ENCODE measurements at places on chromosomes 3 and 15.

DNA sequence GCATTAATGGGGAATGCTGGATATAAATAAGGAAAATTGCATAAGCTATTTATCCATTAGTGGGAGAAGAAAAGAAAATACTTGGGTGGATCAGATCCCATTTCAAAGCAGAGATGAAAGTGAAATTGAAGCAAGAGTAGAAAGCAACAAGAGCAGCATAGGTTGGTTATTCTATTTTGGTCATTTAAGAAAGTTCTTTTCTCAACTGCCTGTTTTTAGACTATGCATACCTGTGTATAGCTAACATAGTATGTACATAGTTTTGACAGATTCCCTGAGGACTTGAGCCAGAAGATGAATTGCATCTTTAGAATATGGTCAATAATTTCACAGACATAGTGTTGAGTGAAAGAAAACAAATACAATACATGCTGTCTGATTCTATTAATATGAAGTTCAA lies 29.0 kb upstream of the DENND4A start:
- no peak for DNase-seq

DNA sequence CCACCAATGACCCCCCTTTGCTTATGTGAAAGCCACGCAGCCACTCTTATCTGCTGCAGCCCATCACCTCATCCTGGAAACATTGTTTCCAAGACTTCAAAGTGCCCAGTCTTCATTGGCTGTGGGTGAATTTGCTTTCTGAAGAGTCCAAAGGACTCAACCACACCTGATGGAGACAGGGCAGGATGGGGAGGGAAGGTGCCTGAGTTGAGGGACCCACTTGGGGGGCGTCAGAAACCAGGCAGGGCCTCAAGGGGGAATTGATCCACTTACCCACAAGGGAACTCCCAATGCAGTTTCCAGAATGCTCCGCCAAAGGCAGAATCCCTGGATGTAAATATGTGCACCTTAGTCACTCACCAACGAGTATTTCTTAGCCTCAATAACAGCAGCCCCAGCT lies 147.9 kb upstream of the ATP2B2 start:
- no peak for DNase-seq

DNA sequence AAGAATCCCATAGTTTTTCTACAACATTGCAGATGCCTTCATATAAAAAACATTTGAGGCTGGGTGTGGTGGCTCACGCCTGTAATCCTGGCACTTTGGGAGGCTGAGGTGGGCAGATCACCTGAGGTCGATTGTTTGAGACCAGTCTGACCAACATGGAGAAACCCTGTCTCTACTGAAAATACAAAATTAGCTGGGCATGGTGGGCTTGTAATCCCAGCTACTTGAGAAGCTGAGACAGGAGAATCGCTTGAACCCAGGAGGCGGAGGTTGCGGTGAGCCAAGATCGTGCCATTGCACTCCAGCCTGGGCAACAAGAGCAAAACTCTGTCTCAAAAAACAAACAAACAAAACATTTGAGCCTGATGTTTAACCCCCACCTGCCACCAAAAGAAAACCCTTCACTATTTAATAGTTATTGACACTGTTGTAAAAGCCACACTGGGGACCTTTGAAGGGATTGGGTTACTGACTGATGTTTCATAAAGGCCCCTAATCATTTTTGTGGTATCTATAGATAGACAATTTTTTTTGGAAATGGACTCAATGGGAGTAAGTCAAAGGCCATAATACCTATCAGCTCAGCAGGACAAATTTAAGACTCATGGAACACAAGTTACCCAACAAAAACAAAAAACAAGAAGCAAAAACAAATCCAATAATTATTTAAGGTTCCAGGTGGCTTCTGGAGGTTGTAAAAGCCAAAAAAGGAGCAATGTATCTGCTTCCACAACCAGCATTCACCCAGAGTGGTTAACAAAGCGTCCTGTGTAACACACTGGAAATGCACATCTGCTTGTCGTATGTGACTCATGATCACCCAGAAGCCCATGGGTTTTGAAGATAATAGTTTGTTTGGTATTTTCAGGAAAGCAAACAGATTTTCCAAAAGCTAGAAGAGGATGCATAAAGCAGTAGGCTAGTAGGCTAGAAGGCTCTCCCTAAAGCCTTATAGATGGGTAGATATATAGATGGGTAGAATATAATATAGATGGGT lies 41.2 kb downstream of the CDCP1 start:
- peak; percentile 61 for DNase-seq

DNA sequence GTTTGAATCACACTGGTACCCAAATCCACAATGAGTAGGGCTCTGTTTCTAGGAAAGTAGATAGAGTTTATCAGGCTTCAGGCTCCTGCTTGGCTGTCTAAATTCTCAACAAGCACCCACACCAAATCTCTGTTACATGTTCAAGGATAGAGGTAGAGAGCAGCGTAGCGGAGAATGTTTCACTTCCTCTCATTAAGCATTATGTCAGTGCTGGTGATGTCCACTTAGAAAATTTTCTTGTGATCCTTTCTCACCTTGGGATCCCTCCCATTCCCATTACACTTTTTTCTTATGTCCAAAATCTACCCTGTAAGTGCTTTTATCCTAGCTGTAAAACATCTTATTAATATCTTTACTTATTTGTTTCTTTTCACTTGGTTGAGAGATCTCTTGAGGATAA lies 34.7 kb upstream of the GCSAM start:
- DNase-seq: no peak

DNA sequence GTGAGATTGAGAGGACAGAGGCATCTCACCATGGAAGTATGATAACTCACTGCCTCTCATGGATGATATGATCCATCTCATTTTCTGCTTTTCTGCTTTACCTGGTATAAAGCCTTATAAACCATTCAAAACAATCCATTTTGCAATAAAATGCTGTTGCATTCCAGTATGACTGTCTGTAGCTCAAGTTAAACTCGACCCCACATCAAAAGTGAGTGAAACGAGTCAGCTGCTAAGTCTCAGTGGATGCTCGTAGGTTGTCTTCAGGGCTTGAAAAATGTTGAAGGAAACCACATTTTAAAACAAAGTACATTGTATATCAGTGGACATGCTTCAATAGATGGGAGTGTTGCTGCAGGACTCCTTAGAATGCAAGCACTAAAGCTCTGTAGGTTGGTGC lies 839.0 kb downstream of the TUSC7 start:
- no peak for DNase-seq

GRCh38 chr3:5699811-5700210 lies 512.3 kb downstream of the EDEM1 start:
- DNase-seq: no peak

DNA sequence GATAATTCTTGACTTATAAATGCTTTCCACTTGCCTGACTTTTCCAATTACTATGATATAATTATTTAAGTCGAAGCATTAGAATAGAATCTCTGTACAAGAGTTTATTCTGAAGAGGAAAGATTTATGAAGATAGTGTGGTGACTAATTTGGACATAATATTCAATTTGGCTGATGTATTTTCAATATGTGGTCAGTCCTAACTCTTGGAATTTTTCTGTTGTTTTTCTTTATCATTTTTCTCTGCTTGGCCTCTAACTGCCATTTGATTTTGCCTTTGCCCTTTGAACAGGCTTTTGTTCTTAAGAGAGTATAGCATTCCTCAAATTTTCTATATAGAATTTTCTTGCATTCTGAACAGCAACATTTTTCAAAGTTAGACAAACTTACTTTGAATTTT lies 2.6 kb upstream of the MDFIC2 start:
- DNase-seq: no peak

DNA sequence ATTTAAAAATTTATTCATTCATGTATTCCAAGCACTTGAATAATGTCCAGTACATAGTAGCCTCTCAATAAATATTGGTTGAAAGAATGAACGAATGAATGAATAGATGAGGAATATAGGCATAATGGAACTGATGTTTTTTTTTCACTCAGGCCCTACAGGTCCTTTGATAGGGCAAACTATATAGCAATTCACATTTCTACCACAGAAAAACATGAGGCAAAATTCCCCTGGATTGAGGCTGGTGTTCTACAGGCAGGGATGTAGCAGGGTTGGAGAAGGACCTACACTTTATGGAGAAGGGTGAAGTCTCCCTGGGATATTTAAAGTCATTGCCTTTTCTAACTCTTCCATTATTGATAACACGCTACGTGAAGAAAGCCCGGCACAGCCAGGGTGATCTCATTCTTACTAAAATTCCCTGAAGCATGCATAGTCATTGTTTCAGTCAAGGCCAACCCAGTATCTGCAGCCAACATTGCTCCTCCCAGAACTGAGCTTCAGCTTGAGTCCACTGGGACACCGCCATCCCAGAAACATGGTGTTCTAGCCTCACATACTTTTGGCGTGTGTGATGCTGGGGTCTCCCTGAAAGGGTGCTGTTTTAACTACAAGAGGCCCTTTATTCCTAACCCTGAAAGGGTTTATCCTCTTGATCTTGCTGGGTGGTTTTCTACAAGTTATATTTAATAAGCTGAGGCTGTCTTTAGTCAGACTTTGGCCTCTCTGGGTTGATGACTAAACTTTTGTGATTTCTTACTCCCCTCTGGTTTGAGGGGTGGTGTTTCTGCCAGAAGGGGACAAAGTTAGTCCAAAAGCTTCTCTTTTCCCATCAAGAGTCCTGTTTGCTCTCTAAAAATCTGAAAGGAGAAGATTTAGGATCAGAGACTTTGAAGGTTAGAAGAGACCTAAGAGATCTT lies 25.9 kb upstream of the FBN1 start:
- peak; percentile 87 for DNase-seq

- no peak for DNase-seq
These were observed 132.3 kb downstream of the SNRPN start for GRCh38 chr15:25087137-25087536.

DNA sequence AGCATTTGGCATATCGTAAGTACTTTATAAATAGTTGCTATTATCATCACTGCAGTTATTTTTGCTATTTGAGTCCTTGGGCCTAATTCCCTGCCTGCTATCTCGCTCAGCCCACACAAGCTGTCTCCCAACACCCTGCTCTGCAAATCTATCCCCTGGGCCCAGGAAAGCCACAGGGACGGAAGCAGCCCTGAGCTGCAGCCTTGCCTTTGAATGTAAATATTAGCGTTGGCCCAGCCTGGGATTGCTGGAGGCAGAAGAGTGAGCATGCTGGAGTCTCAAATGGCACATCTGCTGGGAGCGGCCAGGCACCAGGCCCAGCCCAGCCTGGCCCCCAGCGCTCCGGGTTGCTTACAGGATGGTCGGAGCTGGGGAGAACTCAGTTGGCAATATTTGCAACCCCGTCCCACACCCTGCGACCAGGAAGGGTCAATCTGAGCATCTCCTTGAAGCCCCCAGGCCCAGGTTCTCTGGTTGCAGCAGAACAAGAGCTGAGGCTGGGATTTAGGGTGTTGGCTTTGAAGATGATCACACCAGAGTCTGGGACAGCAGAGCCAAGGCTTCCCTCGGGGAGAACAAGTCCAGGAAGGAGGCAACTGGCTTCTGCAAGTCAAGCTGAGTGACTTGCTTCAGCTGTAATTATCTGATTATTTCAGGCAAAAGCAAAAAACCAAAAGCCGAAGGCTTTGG lies 529.6 kb downstream of the SHQ1 start:
- DNase-seq: no peak

GRCh38 chr3:48504051-48504946 lies at the start of gene SHISA5:
TSS of gene SHISA5 (minus strand) at chr3:48504174. CDS start at chr3:48504094, 80 bp downstream.
- peak; percentile 90 for DNase-seq

DNA sequence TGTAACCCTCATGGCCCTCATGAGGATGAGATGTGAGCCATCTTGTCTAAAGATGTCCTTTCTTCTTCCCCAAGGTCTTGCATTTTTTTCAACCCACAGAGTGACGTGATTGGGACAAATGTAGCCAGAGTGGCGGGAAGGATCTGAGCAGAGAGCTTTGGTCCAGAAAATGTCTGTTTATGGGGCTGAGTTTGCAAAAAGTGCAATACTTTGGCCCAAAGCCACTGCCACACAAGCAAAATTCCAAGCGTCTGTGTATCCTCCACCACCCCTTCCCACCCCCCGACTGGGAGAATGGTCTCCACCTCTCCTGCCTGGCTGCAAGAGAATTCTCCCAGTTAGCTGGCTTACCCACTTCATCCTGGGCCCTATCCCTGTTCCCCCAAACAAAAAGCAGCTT lies 246.9 kb upstream of the LRIG1 start:
- no peak for DNase-seq

GRCh38 chr3:97070302-97070701 lies 255.9 kb downstream of the EPHA6 start:
- no peak for DNase-seq

GRCh38 chr3:157650172-157650571 lies 147.0 kb upstream of the VEPH1 start:
- DNase-seq: no peak

DNA sequence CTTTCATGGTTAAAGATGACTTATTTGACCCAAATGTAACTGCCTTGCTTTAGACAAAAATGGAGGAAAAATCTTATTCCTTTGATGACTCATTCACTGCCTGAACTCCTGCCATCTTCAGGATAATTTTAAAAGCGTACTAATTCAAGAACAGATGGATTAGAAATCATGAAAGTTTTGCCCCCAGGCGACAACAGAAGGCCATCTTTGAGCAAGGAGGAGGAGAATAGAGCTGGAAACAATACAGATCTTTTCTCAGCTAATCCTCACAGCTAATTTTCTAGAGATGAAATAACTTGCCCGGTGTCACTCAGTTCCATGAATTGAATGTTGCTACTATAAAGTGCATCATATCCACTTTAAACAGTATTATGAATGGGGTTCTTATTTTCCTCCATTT lies 324.7 kb upstream of the RARB start:
- no peak for DNase-seq

- DNase-seq: no peak
These were observed 876.7 kb downstream of the NAALADL2 start for GRCh38 chr3:175735866-175736265.

DNA sequence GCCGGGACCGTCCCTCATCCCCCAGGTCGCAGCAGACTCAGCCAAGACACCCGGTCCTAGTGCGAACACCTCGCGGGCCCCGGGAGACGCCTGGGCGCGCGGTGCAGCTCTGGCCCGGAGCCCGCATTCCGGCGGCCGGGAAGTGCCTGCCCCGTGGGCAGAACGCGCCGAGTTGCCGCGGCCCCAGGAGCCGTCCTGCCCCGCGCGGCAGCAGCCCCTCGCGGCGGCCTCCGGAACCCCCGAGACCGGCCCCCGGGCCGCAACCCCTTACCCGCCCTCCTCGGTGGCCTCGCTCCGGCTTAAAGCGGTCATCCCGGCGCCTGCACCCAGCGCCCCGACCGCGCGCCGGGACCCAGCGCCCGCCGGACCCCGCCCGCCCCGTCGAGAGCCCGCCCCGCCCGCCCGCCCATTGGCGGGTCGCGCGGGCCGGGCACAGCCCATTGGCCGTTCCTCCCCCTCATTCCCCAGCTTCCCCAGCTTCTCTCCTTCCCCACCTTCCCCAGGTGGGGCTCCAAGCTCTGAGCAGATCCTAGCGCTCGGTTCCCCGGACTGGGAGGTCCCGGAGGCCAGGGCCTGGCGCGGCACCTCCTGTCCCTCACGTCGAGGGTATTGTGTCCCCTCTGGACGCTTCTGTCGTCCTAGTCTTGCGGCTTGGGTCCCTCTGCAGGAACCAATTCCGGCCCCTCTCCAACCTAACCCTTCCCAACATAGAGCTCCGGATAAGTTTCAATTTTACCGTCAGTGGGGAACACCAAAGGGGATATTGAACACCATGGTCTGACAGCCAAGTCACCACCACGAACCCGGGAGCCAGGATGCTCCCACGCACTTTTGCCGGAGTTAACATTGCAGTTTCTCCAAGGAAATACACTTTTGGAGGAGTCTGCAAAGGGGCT lies at the start of gene GRAMD2A:
GRAMD2A (minus strand) TSS at position 328 of the 896 bp plus-strand sequence.
- peak; percentile 87 for DNase-seq

Measured in AG20443 (cell line).